ENCODE measurements at places on chromosomes 11 and 22. TPM values are rescaled to one million over a fixed set of nuclear protein-coding genes. Genes with fewer than 3 reads are reported as not detected.

PRPF19 gene
- total RNA-seq = 119 TPM

OR51B5 gene
- not detected for total RNA-seq

LYVE1 gene
- not detected for total RNA-seq

SERPIND1 gene
- not detected for total RNA-seq

DNA sequence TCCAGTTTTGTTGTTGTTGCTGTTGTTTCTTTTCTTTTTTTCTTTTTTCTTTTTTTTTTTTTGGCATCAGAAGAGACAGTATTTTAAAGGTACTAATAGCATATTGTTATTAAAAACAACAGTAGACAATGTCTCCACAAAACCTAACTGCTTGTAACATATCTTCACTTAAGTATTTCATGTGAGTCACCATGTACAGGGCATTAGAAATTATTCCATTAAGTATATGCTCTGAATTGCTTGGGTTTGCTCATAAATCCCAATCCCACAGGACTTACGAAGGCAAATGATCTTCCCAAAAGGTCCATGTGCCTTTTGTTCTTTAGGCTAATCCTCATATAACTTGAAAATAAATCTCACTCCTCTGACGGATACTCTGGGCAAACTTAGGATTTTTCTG, 35.9 kb downstream of the MAP6 start:
- no peak for DNase-seq

DNA sequence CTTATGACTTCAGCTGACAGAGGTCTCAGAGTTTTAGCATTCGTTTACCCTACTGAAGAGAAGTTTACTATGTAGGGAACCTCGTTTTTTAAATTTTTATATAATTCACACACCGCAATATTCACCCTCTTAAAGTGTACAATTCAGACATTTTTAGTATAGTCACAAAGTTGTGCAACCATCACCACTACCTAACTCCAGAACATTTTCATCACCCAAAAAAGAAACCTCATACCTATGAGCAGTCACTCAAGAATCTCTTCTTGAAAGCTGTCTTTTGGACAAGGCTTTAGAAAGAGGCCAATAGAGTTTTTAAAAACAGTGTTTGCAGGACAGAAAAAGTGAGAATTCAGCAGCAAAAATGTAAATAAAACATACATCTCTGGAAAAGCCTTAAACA, 39.5 kb upstream of the CLNS1A start:
- DNase-seq = no peak

DNA sequence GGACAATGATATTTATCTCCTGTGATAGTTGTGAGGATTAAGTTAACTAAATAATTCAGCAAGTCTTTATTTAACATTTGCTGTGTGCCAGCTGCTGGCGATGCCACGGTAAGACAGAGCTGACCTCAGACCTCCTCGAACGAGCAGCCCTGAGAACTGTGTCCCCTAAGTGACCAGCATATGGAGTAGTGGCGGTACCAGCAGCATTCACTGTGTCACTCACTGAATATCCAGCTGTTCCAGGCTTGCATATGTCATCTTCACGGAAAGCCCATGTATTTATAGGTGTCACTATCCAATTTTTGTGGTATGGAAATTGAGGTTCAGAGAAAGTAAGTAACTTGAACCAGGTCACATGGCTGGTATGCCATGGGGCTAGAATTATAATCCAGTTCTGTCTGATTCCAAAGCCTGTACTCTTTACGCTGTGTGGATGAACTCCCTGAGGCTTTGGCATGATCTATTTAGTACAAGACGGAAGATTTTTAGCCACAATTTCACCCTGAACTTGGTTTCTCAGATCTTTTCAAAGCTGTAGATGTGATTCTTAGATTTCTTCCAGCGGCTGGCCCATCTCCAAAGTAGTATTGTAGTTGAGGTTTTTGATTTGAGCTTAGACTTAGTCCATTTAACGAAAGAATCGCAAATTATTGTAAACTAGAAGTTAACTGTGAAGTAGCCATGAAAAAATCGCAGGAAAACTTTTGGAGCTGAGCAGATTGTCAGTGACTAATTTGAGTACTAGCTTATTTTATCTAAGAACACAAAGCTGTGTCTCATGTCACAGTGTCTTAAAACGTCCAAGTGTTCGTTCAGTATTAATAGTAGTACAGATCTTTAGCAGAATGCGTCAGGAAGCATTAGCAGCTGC, 49.4 kb upstream of the MYO18B start:
- DNase-seq = no peak

DNA sequence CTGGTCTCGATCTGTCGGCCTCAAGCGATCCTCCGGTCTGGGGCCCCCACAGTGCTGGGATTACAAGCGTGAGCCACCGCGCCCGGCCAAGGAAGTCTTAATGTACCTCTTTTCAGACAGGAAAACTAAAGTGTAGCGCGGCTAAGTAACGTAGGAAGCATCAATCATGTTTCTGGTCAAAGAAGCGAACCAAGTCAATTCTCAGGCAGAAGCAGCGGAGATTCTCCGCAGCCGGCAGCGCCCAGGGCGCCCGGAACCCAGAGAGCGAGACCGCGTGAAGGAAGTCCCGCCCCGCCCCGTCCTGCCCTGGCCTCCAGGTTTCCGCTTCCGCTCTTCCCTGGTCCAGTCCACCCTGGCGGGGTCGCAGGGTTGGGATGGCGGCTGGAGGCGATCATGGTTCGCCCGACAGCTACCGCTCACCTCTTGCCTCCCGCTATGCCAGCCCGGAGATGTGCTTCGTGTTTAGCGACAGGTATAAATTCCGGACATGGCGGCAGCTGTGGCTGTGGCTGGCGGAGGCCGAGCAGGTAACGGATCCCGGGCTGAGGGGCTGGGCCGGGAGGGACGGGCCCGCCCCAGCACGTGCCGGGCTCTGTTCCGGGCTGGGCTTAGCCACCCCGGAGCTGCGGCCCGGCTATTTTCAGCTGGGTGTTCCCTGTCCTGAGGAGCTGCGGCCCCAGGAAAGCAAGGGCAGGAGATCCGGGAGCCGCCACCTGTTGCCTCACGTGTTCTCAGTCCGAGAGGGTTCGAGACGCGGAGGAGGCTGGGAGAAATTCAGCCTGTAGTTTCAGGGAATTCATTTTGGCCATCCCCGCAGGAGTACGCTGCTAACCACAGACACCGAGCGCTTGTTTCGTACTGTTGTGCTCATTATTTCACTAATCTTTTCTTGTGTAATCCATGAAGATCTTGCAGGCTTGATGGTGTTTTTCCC, at the start of gene ADSL:
Gene ADSL (plus strand): TSS at position 316 of the 934 bp plus-strand sequence. CDS start 59 bp downstream, at position 375.
- peak; percentile 91 for DNase-seq

- DNase-seq = no peak
Observed at GRCh38 chr22:26442086-26442756, 13.2 kb downstream of the ASPHD2 start.

DNA sequence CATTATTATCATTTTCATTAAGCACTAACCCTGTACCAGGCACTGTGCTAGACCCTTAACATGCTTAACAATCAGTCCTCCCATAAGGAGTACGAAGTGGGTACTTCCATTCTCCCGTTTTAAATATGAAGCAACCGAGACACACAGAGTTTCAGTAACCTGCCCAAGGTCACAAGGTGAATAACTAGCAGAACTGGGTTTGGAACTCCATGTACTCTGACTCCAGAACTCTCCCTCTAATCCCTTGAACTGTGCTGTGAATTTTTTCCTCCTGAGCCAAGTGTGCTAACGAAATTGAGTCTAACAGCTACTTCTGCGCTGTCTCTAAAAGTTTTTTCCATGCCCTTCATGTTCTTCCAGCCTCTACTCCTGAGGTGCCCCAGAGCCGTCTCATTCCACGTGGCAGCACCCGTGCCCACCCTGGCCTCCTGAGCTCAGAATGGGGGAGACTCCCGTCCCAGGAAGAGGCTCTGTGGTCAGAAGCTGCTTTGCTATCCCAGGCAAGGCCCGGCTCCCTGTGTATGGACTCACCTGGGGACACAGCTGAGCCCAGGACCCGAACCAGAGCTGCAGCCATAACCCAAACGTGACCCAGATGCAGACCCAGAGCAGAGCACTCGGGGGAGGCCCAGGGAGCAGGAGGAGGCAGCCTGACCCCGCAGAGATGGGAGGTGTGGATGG, 8.6 kb upstream of the TRIM29 start:
- DNase-seq = no peak

DNA sequence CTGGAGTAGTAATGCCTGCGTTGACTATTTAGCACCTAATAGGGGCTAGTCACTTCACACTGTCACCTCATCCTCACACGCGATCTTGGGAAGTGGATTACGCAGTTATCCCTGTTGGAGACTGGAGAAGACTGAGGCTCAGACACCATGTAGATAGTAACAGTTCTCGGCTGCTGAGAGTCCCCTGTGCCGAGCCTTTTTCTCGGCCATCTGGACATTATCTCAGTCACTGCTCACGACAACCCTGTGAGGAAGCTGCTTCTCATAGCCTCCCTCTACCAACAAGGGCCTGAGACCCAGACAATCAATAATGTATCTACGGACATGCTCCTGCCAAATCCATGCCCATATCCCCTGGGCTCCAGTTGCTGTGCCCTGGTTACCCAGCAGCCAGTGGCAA, 25.9 kb downstream of the SCUBE1 start:
- no peak for DNase-seq

- DNase-seq = peak; percentile 72
Observed at GRCh38 chr22:44550711-44551491, 52.9 kb upstream of the RTL6 start.

- no peak for DNase-seq
Observed at GRCh38 chr11:13329670-13330356, 52.2 kb downstream of the BMAL1 start.

GRCh38 chr11:67561971-67562619, 21.5 kb upstream of the GSTP1 start:
- no peak for DNase-seq

- no peak for DNase-seq
Observed at GRCh38 chr11:12813371-12814225, 139.4 kb downstream of the TEAD1 start.

- no peak for DNase-seq
Observed at GRCh38 chr11:67279589-67280340, 9.3 kb upstream of the ANKRD13D start.

DNA sequence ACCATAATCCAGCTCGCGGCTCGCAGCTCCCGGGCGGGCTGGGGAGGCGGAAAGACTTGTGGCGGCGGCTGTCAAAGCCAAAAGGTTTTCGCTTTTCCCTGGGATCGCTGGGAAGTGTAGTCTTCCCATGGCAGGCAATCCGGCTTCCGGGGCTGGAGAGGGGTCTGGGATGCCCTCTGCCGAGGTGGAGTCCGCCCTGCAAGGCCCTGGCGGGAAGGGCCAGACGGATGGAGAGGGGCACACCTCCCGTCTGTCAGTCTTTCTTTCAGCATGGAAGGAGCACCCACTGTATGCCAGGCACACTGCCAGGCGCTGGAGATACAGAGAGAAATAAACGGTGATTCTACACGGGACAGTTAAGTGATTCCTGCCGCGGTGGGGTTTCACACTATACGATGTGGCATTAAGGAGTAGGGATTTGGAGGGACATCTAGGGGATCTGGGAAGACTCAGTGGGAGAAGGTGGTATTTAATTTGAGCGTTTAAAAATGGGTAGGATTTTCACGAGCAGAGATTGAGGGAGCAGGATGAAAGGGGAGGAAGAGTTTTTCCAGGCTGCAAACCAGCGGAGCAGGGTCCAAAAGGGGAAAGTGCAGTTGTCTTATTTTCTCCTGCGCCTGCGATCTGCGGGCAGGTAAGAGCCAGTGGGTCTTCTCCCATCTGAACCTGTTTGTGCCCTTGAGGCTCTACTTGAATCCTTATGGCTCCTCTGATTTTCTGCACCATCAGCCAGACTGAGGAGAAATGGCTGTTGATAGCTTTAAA, at the start of gene BACE1:
Gene BACE1 (minus strand): TSS at position 60 of the 765 bp plus-strand sequence. CDS start 461 bp downstream, outside the sequence.
- DNase-seq = peak; percentile 47

GRCh38 chr22:47061226-47061625, 298.8 kb downstream of the TBC1D22A start:
- no peak for DNase-seq

DNA sequence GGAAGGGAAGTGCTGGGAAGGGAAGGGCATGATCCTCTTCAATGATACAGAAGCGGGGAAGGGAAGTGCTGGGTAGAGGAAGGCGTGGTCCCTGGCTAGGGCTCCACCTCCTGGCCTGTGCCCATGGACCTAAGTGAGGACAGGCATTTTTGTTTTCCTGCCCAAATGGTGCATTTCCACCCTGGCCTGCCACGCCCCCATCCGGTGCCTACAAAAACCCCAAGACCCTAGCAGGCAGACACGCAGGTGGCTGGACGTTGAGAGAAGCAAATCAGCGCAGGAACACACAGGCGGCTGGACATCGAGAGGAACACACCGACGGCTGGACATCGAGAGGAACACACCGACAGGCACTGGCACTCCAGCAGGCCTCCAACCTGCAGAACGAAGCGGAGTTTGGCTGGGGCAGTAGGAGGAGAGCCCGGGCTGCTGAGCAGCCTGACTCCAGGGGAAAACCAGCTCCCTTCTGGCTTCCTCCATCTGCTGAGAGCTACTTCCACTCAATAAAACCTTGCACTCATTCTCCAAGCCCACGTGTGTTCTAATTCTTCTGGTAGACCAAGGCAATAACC, 628.3 kb downstream of the BUD13 start:
- DNase-seq = no peak

GRCh38 chr22:39457198-39457555, 365 bp downstream of the MGAT3 start:
- DNase-seq = no peak
